ENCODE measurements at places on chromosomes 12 and 14.

DNA sequence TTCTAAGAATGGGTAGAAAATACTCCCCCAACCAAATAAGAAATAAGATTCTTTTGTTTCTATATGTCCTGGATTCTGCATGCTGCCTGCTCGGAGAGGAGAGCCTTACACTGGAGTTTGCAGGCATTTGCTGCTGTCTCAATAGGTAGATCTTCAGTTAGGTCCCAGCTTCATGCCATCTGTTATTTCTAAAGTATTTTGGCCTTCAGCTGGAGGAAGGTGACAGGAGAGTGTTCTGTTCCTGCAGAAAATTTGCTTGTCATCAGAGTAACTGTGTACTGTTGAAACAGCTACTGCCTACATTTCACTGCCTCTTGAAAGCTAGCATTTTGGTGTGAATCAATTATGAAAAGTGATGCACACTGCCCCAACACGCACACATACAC, 966.9 kb downstream of the NRXN3 start:
- no peak for DNase-seq

DNA sequence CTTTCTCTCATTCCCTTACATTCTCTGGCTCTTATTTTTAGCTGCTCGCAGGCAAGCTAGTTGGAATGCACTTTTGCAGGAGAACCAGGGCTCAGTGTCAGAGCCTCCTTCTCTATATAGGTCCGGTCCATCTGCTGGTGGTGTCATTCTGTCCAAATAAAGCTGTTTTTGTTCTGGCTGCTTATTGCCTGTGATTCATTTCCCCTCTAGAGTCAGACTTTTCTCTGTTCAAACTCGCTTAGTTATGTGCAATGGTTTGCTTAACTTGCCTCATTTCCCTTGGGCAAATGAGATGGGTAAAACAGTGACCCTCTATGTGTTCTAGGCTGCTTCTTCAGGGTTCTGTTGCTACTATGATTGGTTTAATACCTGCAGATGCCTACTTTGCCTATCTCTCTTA, 2.9 kb downstream of the SMARCD1 start:
- no peak for DNase-seq

GRCh38 chr12:85642808-85643207, 193.4 kb downstream of the RASSF9 start:
- no peak for DNase-seq

- no peak for DNase-seq
These were observed 26.4 kb upstream of the ZFP36L1 start for GRCh38 chr14:68819260-68819691.

GRCh38 chr12:52867642-52868041, 18.8 kb upstream of the KRT78 start:
- DNase-seq: no peak

GRCh38 chr14:95197551-95197950, 40.2 kb upstream of the DICER1 start:
- DNase-seq: no peak

GRCh38 chr12:131131077-131131807, 177.5 kb downstream of the ADGRD1 start:
- no peak for DNase-seq
